Activated CD8-positive, alpha-beta T cell treated with anti-CD3 and anti-CD28 coated beads for 36 hours (primary cell): ENCODE measurements at places on chromosomes 5 and 9. TPM values are rescaled to one million over a fixed set of nuclear protein-coding genes. Genes with fewer than 3 reads are reported as not detected.

AQP3 gene
- 2.6 TPM for total RNA-seq

ACTL7A gene
- not detected for total RNA-seq

PTGR1 gene
- total RNA-seq = 1.7 TPM

PMPCA gene
- total RNA-seq = 128 TPM

SUSD3 gene
- 36.7 TPM for total RNA-seq

IFNK gene
- not detected for total RNA-seq

PIP5K1B gene
- total RNA-seq = 0.98 TPM

SHROOM1 gene
- 2.0 TPM for total RNA-seq

FCN2 gene
- total RNA-seq = not detected

RIGI gene
- total RNA-seq = 5.6 TPM

PTGES gene
- total RNA-seq = 0.56 TPM

ASS1 gene
- 11.5 TPM for total RNA-seq

ETF1 gene
- total RNA-seq = 154 TPM

NOXA1 gene
- 0.72 TPM for total RNA-seq

CAMK2A gene
- not detected for total RNA-seq

IFNE gene
- total RNA-seq = not detected

CBY3 gene
- total RNA-seq = 1.2 TPM

CEP72 gene
- total RNA-seq = 28.9 TPM

LPAR1 gene
- not detected for total RNA-seq

LCN15 gene
- total RNA-seq = not detected

C7 gene
- not detected for total RNA-seq

GFRA3 gene
- not detected for total RNA-seq

TAF11L14 gene
- total RNA-seq = not detected

SNCB gene
- 0.69 TPM for total RNA-seq

ALDOB gene
- not detected for total RNA-seq

TEX48 gene
- 0.65 TPM for total RNA-seq

GDA gene
- not detected for total RNA-seq

PRLR gene
- not detected for total RNA-seq

SMIM33 gene
- not detected for total RNA-seq

PCDHB8 gene
- not detected for total RNA-seq

QRFP gene
- not detected for total RNA-seq

TMOD1 gene
- 0.47 TPM for total RNA-seq

SIT1 gene
- 102 TPM for total RNA-seq

IQGAP2 gene
- 37.7 TPM for total RNA-seq

C9orf153 gene
- 0.40 TPM for total RNA-seq

WWC1 gene
- 0.47 TPM for total RNA-seq

GAPT gene
- total RNA-seq = not detected

G3BP1 gene
- 247 TPM for total RNA-seq

TGFBI gene
- total RNA-seq = not detected
